Caki2 (cell line): ENCODE measurements at places on chromosomes 11 and 22. TPM values are rescaled to one million over a fixed set of nuclear protein-coding genes. Genes with fewer than 3 reads are reported as not detected.

C1QTNF4 gene
- not detected in 2 replicates for total RNA-seq

DNA sequence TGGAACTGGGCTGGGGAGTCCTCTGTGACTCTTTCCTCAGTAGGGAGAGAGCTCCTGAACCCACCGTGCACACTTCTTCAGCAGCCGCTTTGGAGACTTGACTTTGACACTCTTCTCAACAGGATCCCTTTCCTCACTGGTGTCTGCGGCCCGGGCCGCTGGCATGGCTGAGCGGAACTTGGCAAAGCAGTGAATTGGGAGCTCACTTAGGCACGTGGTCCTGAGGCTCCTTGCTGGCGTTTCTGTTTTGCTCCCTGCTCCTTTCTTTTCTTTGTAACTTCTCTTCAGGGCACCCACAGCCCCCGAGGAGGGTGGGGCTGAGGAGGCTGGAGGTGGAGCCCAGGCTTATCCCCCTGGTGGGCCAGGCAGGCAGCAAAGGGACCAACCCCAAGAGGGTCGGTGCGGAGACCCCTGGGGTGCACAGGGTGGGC lies 8.4 kb upstream of the KCNQ1OT1 start:
- DNase-seq, result no peak

- DNase-seq, result no peak
Measured at GRCh38 chr22:49779211-49779610, 48.5 kb downstream of the BRD1 start.

DNA sequence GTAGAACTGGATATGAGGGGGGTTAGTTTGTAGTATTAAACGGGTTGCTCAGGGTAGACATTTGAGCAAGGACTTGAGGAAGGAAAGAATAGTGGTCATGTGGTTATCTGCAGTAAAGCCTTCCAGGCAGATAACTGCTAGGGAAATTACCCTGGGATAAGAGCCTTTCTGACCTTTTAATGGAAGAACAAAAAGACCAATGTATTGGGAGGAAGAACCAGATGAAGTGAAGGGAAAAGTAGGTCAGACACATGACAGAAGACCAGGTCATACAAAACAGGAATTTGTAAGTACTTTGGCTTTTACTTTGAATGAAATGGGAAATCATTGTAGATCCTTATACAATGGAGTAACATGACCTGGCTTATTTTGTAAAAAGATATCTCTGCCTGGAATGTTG lies 241.9 kb upstream of the CTSC start:
- no peak for DNase-seq

- no peak for DNase-seq
Measured at GRCh38 chr11:26584818-26585217, 12.8 kb upstream of the MUC15 start.

GRCh38 chr11:132026746-132027145 lies 656.3 kb downstream of the NTM start:
- no peak for DNase-seq

GRCh38 chr22:31577711-31578110 lies 81.4 kb downstream of the SFI1 start:
- DNase-seq, result no peak

- DNase-seq, result no peak
Measured at GRCh38 chr22:22703715-22704114, 59.3 kb downstream of the GGTLC2 start.

DNA sequence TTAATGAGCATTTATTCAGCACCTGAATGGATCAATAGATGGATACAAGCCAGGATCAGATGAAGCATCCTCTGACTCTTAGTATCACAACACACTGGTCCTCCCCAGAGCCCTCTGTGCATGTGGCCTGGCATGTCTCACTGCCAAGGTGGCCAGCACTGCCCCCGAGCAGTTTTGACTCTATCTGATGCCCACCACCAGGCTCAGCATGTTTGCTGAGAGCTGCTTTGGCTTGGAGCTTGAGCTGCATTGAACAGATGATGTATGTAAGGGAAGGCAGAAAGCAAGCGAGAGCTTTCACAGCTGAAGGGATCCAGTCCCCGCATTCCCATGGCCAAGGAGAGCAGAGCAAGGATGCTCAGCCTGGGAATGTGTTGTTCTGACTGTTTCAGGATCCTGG lies 320.3 kb downstream of the BUD13 start:
- DNase-seq, result no peak

- DNase-seq, result no peak
Measured at GRCh38 chr22:31068970-31069369, 12.1 kb upstream of the SMTN start.

GRCh38 chr11:18727479-18728236 lies 1.7 kb upstream of the IGSF22 start:
- DNase-seq, result no peak
